CD8-positive, alpha-beta memory T cell (primary cell): ENCODE measurements at places on chromosomes 3 and 15.

DNA sequence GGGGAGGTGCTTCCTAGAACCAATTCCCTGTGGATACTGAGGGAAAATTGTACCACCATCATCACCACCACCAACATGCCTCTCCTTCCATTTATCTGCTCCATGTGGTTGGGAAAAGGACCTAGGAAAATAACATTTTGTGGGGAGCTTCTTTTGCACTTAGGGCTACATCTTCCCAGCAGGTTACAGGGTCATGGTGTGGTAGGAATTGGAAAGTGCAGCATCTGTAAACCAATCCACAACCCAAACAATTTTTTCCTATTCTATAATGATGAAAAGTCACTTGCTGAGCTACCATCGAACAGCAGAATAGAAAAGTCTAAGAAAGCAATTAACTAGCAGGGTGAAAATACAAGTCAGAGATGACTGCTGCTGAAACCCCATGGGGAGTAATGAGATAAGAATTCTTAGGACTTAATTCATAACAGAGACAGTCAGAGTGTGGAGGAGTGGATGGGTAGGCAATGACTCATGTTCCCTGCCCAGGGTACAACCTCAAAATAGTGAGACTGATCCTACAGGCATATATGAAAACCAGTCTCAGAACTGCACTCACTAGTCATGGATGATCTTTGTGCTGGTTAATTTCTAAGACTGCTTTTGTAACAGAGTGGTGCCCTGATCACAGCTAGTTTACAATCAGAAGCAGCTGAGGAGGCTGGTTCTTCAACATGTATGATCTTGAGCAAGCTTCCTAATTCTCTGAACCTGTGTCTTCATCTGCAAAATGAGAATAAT is 38.1 kb upstream of the LEKR1 start:
- DNase-seq, result no peak

- no peak for DNase-seq
These were observed 62.5 kb upstream of the RBP1 start for GRCh38 chr3:139602003-139602402.

GRCh38 chr3:132595014-132595413 is 2.1 kb upstream of the ACKR4 start:
- no peak for DNase-seq

DNA sequence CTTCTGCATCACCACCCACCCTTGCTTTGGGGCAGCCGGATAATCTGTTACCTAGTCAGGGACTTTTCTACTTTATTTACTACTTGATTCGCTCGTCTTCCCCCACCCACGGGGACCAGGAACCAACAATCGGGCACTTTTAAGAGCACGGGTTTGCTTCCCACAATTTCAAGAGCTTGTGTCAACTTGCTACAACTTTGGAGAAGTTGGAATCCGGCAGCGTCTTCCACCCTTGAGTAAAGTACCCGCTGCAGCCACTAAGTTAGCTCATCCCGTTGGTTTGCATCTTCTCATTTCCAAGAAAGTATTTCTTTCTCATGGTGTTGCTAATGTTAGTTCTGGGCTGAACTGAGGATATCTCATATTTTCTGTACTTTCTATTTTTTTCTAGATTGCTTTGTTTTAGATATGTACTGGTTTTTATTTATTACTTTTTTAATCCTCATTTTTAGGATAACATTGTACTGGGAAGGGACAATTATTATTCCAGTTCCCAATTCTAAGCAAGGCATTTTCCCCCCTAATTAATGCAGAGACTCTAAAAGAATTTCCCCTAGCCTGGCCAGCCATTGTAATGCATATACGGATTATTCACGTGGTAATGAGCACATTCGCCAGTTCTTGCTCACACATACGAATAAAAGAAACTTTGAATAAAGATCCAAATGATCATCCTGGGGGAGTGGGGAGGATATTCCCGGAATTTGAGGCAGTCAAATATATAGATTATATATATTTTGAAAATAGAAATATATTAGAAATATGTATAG is 4.0 kb downstream of the SOX2 start:
- no peak for DNase-seq

DNA sequence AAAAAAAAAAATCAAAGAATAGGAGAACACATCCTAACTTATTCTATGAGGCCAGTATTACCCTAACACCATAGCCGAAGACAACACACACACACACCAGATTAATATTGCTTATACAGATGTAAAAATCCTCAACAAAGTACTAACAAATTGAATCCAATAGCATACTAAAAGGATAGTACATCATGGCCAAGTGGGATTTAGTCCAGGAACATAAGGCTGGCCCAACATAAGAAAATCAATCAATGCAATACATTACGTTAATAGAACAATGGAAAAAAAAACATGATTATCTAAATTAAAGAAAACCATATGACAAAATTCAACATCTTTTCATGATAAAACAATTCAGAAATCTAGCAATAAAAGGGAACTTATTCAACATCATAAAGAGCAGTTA is 79.1 kb downstream of the ADAMTS9 start:
- DNase-seq, result no peak

GRCh38 chr15:90582553-90582952 is 52.8 kb downstream of the CRTC3 start:
- no peak for DNase-seq

GRCh38 chr3:134143828-134144401 is 106.7 kb downstream of the RYK start:
- no peak for DNase-seq

DNA sequence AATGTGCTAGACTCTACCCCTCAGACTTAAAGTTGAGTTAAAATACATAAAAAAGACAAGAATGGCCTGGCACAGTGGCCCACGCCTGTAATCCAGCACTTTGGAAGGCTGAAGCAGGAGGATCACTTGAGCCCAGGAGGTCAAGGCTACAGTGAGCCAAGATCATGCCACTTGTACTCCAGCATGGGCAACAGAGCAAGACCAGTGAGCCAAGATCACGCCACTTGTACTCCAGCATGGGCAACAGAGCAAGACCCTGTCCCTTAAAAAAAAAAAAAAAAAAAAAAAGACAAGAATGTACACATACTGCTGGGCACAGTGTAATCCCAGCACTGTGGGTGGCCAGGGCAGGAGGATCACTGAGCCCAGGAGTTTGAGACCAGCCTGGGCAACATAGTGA is 17.4 kb downstream of the DIS3L start:
- DNase-seq, result no peak

DNA sequence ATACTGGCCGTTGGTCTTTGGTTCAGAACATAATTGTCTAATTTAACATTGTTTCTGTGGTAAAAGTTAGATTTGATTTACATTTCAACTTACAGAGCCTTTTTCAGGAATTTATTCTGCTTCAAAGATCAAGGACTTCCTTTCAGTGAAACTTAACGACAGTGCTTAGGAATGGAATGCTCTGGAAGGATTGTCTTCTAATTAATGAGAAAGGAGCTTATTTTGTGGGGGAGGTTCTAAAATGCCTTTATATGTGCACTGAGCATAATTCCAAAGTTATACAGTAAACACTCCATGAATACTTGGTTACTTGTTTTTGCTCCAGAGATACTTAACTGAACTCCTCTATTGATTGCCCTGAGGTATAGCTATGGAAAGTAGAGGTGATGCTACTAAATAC is 75.7 kb downstream of the CACNA1D start:
- no peak for DNase-seq

GRCh38 chr3:56342475-56342874 is 125.8 kb downstream of the ERC2 start:
- no peak for DNase-seq

DNA sequence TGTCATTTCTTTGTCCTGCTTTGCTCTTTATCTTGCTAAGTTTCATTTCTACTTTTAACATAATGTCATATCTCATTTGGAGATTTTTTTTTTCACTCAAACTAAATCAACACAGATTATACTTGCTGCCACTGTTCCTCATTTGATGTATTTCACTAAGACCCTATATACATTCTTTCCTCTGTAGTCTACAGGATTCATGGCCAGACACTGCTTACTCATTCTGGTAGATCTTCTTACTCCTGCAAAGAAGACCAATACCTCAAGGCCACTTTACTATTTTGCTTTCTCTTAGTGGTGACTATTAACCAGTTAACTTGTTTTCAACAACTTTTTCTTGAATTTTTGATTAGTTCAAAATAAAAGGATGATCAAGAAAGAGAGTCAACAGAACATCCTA is 26.6 kb downstream of the SLC24A5 start:
- no peak for DNase-seq

- DNase-seq, result no peak
These were observed 59.6 kb downstream of the PLCL2 start for GRCh38 chr3:16944356-16944755.

- no peak for DNase-seq
These were observed 730 bp downstream of the HIGD1A start for GRCh38 chr3:42803414-42804105.

DNA sequence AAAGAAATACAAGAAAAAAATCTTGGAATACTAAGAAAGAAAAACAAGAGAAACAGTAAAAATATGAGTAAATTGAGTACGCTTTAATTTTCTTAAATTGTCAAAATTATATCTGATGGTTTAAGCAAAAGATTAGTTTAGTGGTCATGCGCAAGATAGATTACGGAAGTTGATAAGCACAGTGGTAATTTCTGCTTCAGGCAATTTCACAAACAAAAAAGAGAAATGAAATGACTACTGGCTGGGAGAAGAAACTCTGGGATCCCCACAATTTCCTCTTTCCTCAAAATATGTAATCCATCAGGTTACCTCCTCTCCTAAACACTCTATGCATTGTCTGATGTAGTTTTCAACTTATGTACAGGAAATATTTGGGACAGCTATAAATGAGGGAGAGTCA is 9.0 kb downstream of the MYD88 start:
- no peak for DNase-seq

DNA sequence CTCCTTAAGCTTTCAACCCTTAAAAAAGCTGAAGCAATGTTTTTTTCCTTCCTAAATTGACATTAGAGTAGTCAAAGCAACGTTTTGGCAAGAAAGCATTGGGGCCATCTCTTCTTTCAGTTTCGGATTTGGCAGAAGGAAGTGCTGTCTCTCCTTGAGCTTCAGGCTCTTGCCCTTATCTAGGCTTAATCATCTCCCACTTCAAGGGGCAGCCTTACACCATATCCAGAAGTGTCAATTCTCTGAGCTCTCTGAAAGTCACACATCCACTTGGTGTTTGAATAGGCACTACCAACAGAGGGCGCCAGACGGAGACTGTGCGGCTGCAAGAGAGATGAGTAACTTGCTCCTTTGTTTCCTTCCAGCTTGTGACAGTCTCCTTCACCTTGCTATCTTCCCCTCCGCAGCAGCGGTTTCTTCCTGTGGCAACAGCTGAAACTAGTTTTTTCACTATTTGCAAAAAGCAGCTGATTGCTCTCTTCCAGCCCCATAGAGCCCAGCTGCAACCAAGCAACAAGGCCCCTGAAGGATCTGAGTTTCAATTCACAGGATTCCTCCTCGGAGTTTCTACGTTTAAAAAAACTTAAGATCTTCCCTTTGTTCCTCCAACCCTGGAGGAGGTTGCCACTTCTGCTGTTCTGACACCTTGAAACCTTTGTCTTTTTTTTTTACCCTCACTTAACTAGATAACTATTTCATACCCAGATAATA is 147.0 kb upstream of the SLCO3A1 start:
- DNase-seq, result peak; percentile 64

DNA sequence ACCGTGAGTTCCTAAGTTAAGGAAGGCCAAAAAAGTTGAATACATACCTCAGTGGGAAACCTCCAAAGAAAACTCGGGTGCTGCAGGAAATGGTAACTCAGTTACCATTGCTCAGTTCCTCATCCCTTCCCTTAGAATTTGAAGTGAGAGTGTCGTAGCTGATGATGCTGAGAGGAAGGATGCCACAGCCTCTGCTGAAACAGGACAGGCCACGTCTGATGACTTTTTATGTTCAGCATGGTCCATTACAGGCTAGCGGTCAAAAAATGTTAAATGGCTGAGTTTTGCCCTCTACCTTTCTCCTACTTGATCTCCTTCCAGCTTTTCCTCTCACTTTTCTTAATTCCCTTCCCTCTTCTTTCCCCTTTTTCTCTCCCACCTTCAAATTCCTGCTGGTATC is 135.5 kb downstream of the GHSR start:
- no peak for DNase-seq

GRCh38 chr15:77584201-77584600 is 48.5 kb downstream of the LINGO1 start:
- DNase-seq, result no peak

DNA sequence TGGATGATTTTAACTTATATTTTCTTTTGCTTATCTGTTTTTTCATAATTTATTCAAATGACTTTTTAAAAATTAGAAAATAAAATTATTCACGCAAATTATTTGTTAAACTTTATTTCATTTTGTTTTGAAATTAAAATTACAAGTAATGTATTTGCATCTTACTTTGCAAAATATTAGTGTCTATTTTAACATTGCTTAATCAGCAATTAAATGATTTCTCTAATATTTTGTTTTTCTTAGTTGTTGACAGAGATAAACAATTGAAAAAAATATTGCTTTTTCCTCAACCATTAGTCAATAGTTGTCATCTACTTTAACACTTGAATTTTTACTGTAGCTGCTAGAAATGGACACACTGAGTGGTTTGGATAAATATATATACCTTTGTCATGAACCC is 32.8 kb upstream of the PYDC2 start:
- DNase-seq, result no peak

GRCh38 chr3:127632035-127632820 is 3.2 kb downstream of the PODXL2 start:
- DNase-seq, result no peak

- DNase-seq, result no peak
These were observed 170.6 kb downstream of the TJP1 start for GRCh38 chr15:29651476-29652233.

GRCh38 chr3:77887611-77888010 is 847.7 kb downstream of the ROBO2 start:
- DNase-seq, result no peak

DNA sequence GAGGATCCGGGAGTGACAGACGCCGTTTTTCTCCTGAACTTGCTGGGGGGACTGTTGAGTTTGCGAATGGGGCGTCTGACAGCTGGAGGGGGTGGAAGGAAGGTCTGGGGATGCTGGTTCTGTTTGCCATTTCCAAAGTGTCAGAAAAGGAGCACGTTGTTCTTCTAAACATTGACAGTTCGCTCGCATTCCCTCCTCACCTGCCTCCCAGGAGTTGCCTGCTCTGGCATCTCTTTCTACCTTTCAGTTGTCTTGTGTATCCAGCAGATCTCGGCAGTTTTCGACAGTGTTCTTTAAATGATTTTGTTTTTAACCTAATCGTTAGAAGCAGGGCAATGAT is 829 bp downstream of the SELENOT start:
- DNase-seq, result no peak

DNA sequence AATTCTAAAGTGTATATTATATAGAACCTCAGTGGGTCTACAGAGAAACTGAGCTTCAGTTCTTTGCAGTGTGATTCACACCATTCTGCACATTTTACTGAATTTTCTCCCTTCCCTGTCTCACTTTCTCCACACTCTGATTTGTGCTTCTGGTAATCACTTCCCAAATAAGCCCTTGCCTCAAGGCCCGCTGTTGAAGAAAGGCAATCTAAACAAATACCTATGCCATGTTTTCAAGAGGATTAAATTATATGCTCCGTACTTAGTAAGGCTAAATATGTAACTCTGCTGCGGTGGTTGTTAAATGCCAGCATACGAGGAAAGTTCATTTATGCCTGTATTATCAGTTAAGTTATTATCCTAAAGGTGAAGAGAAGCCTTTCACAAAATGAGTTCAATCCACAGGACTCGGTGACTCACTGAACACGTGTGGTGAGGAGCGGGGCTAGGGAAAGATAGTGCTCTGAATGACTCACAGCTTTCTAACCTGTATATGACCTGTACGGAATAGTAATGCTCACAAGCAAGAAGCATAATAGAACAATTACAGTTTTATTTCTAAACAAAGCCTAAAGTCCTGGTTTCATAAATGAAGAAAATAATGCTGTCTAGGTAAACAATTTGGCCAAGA is 25.1 kb downstream of the CNTN6 start:
- no peak for DNase-seq

- no peak for DNase-seq
These were observed 154.3 kb downstream of the GOLIM4 start for GRCh38 chr3:167941234-167941995.
